Left renal pelvis (tissue), 4 donors: ENCODE measurements at places on chromosomes 5 and 9.

DNA sequence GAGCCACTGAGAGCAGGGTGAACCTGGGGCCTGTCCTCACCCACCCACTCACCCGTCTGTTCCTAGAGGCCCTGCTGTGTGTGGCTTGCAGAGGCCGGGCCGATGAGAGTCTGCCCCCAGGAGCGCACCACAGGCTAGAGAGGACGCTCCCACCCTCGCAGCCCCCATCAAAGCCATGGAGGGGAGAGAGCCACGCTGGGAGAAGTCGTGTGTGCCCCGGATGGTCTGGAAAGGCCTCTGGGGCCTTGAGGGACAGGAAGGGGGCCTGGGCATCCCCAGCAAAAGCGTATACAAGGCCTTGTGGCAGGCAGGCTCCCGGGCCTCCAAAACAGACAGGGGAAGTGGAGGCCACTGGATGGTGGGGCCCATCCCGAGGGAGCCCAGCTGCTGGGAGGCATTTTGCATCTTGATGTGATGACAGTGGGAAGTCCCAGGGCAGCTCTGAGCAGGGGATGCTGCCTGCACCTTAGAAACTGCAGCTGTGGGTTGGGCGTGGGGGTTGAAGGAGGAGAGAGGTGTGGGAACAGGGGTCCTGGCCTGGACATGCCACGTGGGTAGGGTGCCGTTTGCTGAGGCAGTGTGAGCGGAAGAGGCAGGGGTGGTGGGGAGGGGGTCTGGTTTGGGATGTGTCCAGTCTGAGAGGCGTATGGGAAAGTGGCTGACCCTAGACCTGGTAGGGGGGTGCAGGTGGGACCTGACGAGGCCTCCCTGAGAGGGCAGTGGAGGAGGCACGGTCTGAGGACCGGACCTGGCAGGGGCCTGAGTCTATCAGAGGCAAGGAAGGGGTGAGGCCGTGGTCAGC lies 43.0 kb upstream of the NOTCH1 start:
- no peak for DNase-seq

DNA sequence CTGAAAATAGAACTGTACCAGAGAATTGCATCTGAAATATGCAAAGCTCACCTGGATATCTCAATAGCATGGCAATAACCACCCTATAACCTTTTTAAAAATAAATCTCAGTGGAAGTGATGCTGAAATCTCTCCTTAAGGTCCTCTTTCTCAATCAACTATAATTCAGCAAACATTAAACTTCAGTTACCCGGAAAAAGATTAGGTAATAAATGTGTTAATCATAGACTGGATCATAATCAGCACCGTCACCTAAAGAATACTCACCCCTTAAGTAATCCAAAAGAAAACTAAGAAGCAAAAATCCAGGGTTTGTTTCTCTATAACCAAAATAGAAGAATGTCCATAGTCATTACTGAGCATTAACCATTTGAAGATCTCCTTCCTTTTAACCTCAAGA lies 44.3 kb upstream of the DENND4C start:
- no peak for DNase-seq

GRCh38 chr9:3498691-3499090 lies 27.1 kb downstream of the RFX3 start:
- DNase-seq, result no peak

GRCh38 chr9:74867483-74867882 lies 20.2 kb downstream of the TRPM6 start:
- DNase-seq, result no peak

GRCh38 chr5:149641000-149641576 lies 59.8 kb downstream of the ARHGEF37 start:
- peak; percentile 43 for DNase-seq

GRCh38 chr5:151317871-151318270 lies 14.3 kb upstream of the SLC36A3 start:
- no peak for DNase-seq

GRCh38 chr5:57538341-57538955 lies 55.8 kb upstream of the ACTBL2 start:
- no peak for DNase-seq

DNA sequence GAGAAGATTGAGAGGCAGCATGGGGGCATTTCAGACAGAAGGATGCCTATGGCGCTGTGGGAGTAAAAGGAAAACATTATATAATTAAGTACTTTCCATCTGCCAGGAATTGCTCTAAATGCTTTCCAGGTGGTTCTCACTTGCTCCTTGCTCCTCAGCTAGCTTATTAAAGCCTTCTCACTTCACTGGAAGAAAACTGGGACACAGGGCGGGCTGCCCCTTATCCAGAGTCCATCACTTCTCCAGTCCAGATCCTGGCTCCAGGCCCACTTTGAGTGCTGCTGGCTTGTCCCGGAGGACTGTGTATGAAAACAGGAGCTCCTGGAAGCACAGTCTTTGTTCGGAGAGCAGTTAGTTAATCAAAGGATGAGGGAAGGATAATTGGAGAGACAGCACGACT lies 409.9 kb upstream of the ADAMTS16 start:
- no peak for DNase-seq

DNA sequence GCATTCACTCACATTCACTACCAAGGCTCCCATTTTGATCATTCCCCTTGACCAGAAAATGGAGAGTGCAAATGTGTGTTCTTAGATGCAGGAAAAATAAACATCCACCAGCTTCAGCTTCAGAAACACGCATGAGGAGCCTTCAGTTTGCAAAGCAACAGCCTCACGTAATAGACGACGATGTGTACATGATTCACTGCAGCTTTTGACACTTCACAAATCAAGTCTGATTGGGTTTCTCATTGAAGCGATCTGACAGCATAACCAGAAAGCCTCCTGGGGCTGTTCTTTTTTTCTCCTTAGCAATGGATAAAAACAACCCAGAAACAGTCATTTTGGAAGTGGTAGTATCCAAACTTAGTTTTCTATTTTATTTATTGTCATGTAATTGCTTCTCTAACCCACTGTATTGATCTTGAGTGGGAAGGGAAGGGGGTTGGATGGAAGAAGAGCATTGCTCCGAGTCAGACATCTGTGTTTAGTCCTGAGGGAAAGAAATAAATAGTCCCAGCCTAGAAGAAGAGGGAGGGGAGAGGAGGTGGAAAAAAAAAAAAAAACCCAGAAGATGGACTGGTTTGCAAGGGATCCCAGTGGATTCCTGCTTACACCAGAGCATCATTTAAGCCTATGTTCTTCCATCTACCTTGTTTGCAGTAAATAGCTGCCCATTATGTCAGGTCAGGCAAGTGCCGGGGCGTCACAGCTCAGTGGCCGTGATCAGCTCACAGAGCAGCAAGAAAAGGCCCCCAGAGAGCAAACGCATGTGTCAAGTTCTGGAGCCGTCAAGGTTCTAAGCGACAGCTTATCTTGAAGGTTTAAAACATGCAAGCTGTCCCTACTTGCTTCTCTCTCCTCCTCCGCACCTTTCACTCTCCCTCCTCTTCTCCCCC lies 190.2 kb upstream of the SNX2 start:
- no peak for DNase-seq

DNA sequence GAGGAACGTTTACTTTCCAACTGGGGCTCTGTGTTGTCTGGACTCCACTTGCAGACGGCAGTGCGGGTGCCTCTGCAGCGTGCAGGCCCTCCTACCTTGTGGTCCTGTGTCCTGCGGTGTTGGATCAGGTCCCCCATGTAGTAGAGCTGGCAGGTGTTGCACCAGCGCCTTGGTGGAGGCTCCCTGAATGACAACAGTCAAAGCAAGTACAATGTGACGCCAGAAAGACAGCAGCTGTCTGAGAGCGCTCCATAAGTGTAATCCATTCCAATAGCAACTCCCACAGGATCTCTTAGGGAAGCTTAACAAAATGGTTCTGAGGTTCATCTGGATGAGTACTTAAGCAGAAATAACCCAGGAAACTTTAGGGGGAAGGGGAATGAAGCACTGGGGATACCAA lies 9.9 kb downstream of the BBLN start:
- DNase-seq, result no peak

DNA sequence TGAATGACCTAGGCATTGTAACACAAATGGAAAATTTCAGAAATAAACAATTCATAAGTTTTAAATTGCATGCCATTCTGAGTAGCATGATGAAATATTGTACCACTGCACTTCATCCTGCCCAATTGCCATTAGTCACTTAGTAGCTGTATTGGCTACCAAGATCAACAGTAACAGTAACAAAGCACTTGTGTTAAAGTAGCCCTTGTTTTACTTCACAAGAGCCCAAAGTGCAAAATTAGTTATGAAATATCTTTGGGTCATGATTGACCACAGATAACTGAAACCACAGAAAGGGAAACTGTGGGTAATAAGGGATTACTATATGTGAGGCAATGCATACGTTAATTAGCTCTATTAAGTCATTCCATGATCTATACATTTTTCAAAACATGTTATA lies 33.3 kb upstream of the RORB start:
- no peak for DNase-seq

- no peak for DNase-seq
These were observed 7.8 kb upstream of the TMEM268 start for GRCh38 chr9:114603248-114603647.

GRCh38 chr9:133691626-133692363 lies 46.4 kb downstream of the SARDH start:
- no peak for DNase-seq

- no peak for DNase-seq
These were observed 31.4 kb downstream of the CAMK2A start for GRCh38 chr5:150258130-150258529.

- DNase-seq, result peak; percentile 75
These were observed 2.1 kb downstream of the SYNPO start for GRCh38 chr5:150642567-150642927.

DNA sequence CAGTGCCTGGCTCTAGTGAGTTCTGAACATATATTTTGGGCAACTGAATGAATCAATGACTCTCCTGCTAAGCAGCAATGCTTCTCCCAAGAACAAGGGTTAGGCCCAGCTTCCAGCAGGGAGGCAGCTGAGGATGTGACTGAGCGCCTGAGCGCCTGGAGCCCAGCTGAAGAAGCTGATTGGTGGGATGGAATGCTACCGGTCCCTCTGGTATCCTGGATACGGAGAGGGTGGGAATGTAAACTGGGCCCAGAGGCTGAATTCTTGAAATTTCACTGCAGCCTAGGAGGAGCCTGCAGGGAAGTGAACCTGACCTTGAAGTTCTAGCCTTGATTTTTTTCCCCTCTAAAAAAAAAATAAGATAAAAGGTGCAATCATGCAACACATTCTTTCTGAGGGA lies 43.2 kb downstream of the WWC1 start:
- DNase-seq, result peak; percentile 73

GRCh38 chr5:129902816-129903215 lies 1.4 kb upstream of the CHSY3 start:
- no peak for DNase-seq
